ENCODE measurements at places on chromosomes 7 and 10.

- no peak for DNase-seq
Observed at GRCh38 chr10:69892406-69892805, 90.7 kb downstream of the COL13A1 start.

DNA sequence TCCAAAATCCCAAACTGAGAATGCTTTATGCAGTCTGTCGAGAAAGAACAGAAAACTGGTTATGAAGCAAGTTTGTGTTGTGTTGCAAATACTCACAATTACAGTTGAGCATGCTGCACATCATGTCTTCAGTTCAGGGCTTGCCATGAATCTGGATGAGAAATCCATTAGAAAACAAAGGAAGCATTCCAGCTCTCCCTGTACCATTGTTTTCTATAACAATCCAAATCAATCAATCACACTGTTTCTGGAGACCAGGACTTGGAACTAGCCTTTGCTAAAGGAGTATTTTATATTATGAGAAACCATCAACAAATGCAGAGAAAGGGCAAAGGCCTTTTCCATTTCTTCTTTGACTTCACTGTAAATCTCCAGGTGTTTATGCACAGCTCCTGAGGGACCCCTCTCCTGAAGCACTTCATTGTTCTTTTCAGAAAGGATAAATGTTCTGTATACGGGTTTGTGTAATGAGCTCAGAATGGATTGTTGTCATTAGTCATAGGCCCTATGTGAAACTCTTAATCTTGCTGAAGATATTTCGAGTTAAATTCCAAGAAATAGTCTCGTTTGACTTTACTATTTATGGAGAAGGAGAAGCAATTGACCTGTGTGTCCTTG, 364.7 kb upstream of the POM121L12 start:
- DNase-seq, result no peak

GRCh38 chr10:17659365-17659764, 15.4 kb downstream of the STAM start:
- DNase-seq, result no peak

DNA sequence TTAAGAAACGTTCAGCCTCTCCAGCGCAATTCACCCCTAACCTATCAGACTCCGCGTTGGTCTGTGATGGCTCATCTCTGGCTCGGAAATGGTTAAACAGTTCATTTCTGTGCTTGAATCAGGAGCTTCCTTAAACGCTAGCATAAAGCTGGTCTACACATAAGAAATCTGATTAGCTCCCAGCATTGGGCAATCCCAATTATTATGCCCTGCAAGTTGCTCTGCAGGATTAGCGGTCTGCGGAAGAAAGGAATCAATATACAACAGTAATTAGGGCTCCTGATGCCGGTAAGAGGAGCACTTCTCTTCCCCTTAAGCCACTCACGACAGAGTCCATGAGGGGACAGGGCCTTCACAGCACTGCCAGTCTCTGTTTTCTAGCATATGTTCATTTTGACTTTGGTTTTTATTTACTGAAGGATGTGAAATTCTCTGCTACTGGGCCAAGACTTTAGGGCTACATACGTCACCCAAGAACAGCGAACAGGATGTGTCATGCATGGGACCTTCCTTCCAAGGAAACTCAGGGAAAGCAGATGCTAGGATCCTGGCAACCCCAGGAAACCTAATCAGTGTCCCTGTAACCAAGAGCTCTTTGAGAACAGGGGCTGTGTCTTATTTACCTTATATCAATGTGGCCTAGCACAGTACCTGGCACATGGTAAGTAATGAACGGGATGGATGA, 324.4 kb downstream of the KCNMA1 start:
- no peak for DNase-seq

- no peak for DNase-seq
Observed at GRCh38 chr10:80392250-80392649, 16.1 kb upstream of the PRXL2A start.

DNA sequence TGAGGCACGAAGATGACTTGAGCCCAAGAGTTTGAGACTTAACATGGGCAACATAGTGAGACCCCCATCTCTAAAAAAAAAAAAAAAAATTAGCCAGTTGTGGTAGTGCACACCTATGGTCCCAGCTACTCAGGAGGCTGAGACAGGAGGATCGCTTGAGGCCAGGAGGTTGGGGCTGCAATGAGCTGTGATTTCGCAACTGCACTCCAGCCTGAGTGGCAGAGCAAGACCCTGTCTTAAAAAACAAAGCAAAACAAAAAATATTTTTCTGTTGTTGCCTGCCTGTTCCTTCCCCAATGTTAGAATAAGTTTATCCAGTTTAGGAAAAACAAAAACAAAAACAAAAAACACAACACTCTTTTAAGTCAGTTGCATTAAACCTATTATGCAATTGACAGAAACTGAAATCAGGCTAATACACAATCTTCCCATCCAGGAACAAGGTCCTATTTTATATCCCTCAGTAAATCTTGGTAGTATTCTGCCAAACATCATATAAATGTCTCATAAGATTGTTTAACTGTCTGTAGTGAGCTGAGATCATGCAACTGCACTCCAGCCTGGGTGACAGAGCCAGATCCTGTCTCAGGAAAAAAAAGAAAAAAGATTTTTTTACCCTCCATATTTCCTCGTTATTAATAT, 4.9 kb downstream of the PILRA start:
- DNase-seq, result no peak
